ENCODE measurements at places on chromosomes 13 and 19.
A peak's percentile ranks its signal among the peaks of the same experiment; 100 is the strongest.

DNA sequence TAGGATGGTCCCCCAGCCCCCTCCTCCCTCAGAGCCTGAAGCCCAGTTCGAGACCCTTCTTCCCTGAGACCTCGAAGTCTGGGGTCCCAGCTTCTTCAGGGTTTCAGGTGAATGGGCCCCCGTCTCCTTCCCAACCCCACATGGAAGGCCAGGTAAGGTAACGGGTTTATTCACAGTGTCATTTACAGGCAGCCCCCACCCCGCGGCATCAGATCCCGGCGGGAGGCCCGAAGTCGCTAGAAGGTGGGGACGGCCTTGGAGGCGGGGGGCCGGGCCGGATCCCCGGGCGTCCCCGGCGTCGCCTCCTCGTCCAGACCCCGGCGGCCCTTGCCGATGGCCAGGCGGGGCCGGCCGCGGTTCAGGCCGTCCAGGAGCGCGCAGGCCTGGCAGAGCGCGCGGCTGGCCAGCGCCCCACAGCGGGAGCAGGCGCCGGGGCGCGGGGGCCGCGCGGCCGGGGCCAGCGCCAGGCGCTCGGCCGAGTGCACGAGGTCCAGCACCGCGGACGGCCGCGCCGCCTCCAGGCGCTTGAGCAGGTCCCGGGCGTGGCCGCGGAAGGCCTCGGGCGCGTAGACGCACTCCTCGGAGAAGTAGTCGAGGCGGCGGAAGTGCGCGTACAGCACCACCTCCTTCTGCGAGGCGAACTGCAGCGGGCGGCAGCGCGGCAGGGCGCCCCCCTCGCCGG lies 9.7 kb downstream of the CTU1 start:
- no peak for DNase-seq

- no peak for DNase-seq
Measured at GRCh38 chr13:113086991-113087922, 18.3 kb upstream of the F7 start.

DNA sequence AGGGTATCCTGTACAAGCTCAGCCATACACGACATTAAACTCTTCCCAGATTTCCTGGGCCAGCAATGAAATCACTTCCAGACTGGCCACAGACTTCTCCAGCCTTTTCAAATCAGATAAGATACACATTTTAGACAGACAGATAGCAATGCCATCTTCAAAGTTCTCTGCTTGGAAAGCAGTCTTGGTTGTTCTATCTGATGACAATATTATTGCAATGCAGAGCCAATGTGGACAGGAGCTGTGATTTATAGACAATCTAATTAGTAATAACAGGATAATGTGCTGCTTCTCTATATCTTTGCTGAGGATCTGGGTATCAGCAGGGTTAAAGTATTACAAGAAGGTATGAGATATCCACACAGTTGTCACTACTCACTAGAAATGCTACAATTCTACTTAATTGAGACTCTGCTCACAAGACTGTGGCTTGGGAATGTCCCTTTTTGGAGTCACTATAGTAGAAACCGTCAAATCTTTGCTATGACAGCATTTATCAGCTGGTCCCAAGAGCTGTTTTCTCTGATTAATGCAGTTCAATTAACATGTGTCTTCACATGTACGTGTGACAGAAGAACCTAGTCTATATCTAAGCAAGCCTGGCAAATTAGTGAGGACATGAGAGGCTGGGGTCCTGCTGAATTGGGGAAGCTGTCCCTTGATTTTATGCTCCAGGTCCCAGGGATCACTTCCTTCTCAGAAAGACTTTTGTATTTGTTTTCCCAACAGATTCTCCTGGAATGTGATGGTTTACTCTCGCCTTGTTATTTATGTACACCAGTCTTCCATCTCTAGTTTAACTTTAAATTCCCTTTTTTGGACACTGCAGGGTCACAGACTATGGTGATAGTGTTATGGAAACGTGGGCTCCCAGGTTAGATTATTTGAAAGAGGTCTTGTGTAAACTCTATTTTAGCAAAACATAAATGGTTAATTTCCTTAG lies 68.8 kb downstream of the COL4A1 start:
- DNase-seq, result no peak

GRCh38 chr13:63090524-63090923 lies 1674.9 kb upstream of the PCDH20 start:
- DNase-seq, result no peak

DNA sequence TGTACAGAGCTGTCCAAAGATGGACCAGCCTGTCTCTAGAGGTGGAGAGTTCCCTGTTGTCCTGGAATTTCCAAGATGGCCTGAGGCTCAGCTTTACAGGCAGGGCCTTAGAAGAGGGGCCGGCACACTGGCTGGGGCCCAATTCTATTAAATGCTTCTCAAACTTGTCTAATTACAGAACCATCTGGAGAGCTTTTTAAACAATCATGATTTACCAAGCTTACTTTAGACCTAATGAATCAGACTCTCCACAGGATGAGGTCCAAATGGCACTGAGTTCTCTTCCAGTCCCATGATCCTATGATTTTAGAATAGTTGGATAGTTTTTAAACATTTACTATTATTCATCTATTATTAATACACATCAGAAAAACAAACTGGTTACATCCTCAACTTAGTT lies 123.5 kb downstream of the DNAJC3 start:
- DNase-seq, result no peak

GRCh38 chr13:110337247-110337646 lies 30.2 kb downstream of the COL4A2 start:
- DNase-seq, result no peak

DNA sequence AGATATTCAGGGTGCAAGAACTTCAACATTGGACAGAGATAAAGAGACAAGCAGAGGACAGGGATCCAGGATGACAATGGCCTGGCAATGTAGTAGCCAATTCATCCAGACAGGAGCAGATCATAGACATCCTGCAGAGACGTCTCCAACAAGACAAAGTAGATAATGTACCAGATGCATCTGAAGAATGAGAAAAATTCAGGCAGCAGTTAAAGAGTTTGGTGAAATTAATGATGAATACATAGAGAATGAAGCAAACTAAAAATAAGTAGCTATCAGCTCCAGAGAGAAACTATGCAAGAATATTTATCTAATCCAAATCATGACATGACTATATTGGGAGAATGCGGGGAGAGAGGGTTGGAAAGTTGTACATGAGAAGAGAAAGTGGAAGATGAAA lies 278.4 kb upstream of the DACH1 start:
- no peak for DNase-seq

DNA sequence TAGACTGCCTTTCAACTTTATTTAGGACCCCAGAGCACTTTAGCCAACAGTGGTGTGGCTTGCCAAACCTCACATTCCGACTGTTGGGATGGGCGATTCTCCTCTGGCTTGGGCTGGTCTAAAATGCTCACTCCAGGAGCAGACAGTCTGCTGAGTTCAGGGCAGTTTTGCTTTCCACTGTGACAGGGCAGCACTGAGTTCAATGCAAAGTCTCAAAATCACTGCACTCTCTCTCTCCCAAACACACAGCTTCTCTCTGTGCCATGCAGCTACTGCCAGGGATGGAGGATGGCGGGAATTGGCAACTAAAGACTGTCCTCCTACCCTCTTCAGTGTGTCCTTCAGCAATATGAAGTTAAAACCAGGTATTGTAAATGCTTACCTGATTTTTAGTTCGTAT lies 13.2 kb downstream of the NAPSA start:
- DNase-seq, result no peak

DNA sequence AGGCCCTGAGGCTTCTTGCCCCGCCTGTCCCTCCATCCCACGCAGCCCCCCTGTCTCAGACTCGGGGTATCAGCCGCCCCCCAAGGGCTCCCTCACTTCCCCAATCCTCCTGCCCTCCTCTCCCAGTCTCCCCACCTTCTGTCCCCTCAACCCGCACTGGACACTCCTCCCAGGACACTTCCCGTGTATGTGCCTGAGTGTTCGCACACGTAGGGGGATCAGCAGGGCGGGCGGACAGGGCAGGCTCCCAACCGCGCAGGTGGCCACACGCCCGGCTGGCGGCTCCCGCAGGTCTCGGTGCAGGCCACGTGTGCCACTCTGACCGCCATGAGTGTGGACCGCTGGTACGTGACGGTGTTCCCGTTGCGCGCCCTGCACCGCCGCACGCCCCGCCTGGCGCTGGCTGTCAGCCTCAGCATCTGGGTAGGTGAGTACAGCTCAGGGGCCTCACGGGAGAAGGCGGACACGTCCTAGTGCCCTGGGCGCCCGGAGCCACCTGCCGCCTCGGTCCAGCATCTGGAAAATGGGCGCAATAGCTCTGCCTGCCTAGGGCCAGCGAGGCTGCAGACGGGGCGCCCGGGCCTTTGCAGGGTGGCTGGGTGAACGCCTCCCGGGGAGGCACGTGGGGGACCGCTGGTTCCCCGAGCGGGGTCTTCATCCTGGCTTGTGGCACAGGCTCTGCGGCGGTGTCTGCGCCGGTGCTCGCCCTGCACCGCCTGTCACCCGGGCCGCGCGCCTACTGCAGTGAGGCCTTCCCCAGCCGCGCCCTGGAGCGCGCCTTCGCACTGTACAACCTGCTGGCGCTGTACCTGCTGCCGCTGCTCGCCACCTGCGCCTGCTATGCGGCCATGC lies 2.3 kb downstream of the KISS1R start:
- DNase-seq, result no peak

GRCh38 chr19:12527034-12527836 lies 24.0 kb downstream of the ZNF564 start:
- DNase-seq, result no peak

DNA sequence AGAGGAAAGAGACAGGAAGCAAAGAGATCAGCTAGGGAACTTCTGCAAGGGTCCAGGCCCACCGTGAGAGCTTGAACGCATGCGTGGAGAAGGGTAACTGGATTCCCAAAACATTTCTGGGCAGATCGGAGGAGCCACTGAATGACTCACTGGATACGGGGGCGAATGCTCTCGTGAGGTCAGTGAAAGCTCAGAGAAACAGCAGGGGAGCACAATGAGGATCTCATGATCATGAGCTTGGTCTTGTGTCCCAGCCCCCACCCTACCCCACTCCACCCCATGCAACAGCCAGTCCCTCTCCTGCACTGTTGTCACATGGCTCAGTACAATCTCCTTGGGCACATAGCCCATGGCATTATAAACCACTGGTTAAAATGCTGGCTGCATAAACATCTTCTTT lies 40.6 kb downstream of the DCLK1 start:
- no peak for DNase-seq

GRCh38 chr13:92355213-92355612 lies 871.4 kb upstream of the GPC6 start:
- DNase-seq, result no peak

- no peak for DNase-seq
Measured at GRCh38 chr13:50365408-50366391, 350.5 kb downstream of the KCNRG start.

DNA sequence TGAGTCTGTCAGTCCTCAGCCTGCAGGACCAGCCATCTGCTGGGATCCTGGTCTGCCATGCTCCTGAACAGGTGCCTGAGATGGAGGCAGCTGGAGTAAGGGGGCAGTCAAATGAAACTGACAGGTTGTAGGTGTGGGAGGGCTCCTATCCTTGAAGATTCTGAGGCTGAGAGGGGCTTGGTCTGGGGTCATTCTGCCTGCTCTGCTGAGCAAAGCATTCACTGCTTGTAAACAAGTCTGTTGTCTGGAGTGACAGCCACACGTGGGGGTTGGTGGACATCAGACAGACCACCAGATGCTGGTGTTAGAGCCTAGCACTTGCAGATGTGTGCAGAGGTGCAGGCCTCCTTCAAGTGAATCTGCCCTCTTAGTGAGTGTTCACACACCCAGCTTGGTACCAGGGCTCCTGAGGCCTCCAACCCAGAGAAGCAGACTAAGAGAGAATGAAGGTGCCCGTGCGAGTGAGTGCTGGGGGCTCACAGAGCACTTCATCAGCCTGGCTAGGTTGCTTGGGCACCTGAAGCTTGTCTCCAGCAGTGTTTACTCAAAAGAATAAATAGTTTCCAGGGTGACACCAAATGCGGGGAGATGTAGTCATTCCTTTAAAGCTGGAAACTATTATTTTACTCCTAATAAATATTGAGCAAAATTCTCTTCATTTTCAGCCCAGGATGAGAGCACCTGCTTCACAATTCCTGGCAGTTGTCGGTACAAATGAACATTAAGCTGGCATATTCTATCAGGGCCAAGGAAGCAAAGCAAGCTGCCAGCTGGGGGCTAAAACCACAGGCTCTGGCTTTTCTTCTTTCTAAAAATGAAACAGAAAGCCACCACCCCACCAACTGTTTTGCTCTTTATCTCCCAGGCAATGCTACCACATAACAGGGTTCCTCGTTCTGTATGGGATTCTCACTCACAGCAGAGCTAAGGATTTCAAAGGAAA lies 82.3 kb downstream of the RNASEH2B start:
- DNase-seq, result no peak

DNA sequence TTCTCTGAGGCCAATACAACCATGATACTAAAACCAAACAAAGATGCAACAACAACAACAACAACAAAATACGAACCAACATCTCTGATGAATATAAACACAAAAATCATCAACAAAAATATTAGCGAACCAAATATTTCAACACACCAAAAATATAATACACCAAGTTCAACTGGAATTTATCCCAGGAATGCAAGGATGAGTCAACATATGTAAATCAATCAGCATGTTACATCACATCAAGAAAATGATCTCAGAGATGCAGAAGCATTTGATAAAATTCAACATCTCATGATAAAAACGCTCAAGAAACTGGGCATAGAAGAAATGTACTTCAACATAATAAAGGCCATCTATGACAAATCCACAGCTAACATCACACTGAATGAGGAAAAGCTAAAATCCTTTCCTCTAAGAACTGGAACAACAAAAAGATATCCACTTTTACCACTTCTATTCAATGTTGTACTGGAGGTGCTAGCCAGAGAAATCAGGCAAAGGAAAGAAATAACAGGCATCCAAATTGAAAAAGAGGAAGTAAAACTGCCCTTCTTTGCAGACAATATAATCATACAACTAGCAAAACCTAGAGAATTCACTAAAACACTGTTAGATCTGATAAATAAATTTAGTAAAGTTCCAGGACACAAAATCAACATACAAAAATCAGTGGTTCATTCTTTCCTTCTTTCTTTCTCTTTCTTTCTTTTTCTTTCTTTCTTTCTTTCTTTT lies 2448.7 kb upstream of the PCDH20 start:
- no peak for DNase-seq

DNA sequence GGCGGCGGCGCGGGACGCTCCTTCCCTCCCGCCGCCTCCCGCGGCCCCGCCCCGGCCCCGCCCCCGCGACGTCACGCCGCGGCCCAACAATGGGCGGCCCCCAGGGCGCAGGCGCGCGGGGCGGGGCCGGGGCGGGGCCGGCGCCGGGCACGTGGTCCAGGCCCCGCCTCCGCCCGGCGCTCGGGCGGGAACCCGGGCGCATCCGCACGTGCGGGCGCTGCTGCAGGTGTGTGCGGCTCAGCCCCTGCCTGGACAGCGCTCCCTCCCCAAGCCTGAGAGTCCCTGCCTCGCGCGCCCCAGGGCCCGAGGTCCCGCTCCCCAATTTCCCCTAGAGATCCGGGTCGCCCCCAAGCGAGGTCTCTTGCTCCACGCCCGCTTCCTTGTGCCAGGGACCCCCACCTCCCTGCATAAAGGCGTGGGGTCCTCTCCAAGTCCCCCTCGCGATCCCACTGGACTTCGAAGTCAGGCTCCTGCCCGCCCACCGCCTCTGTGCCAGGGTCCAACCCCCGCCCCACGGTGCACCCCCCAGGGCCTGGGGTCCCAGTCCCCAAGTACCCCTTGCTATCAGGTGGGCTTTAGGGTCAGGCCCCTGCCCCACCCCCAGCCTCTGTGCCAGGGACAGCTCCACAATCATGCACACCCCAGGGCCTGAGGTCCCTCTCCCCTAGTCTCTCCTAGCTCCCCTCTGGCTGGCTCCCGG lies at the start of gene MEX3D:
Gene MEX3D, minus strand, starts transcription at position 6 of the 700 bp plus-strand sequence. CDS start 267 bp downstream, outside the sequence.
- peak; percentile 53 for DNase-seq
